ENCODE measurements at places on chromosomes 4 and X.

DNA sequence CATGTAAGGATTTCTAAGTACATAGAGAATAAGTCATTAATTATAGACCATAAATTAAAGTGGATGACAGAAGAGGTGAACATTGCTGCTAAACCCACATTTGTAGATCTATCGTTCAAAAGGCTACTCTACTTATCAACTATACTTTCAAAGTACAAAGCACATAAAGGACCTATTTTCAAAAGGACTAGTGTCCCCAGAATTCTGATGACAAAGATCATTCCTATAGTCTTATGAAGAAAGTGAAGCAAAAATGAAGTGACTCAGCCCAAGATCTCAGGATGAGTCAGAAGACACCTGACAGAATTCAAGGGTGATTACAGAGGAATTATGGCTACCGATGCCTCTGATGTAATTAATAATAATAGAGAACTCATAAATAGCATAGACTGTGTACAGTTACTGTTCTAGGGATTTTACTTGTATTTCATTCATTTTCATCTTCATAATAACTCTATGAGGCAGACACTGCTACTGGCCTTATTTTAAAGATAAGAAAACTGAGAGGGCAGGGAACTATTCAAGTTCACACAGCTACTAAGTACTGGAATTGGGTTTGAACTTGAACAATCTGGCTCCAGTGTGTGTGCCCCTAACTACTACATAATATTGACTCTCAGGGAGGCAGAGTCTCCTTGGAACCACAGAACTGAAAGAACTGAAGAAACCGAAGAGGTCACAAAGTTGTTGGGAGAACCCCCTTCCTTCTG, 17.1 kb downstream of the USP46 start:
- DNase-seq: no peak

DNA sequence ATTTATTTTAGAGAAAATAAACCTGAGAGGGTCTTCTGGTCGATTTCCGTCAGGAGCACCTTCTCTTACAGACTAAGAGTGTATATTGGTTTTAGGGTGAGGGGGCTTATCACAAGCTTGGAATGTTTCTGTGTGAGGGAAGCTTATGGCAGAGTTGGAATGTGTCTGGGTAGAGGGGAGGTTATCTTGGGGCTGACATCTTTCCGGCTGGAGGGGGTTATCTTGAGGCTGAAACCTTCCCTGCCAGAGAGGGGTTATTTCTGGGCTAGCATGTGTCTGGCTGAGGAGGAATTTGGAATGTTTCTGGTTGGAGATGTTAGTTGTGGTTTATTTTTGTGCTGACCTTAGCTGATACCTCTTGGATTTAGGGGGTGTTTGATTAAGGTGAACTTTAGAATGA, 1312.1 kb downstream of the ADGRL3 start:
- no peak for DNase-seq

DNA sequence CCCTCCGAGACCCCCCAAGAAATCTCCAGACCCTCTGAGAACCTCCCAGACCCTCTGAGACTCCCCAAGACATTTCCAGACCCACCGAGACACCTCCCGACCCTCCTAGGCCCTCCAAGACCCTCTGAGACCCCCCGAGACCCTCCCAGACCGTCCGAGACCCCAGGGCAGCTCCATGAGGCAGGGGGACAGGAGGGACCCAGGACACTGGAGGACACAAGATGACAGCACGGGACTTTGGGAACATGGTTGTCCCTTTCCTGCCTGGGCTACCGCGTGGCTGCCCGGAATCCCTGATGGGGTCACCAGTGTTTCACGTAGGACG, 10.3 kb downstream of the CTBP1 start:
- DNase-seq: no peak

DNA sequence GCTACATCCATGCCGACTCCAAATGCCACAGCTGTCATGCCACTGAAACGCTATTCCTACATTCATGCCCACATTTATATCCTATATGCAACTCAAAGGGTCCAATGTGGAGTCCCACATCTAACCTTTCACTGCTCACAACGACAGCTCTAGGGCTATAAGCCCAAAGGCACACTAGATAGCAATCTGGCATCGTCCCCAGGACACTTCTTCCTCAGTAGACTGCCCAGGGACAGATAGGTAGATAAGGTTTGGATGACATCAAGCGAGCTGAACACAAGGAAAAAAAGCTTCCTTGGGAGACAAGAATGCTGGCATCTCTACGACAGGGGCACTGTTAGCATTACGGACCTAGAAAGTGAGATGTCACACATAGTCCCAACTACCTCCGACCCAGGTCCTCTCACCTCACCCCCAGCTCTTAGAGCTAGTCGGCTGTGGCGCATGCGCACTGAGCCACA, 685 bp downstream of the RAB9B start:
- peak; percentile 27 for DNase-seq

DNA sequence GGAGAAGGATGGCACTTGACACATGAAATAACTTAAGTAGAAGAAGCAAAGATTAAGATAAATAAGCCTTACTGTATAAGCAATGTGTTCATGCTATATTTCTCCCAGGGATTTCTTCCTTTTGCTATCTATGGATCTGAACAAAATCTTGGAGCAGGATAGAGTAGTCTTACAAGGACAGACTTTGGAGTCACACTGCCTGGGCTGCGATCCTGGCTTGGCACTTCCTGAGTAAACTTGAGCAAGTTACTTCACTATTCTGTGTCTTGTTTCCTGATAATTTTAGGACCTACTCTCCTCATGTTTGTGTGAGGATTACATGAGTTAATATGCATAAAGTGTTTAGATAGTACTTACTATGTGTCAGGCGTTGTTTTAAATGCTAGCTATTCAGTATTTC, 340.0 kb upstream of the MAOA start:
- DNase-seq: no peak

- no peak for DNase-seq
Observed at GRCh38 chr4:3312362-3312761, 19.5 kb downstream of the RGS12 start.

GRCh38 chrX:65582450-65583082, 48.0 kb upstream of the LAS1L start:
- DNase-seq: no peak

DNA sequence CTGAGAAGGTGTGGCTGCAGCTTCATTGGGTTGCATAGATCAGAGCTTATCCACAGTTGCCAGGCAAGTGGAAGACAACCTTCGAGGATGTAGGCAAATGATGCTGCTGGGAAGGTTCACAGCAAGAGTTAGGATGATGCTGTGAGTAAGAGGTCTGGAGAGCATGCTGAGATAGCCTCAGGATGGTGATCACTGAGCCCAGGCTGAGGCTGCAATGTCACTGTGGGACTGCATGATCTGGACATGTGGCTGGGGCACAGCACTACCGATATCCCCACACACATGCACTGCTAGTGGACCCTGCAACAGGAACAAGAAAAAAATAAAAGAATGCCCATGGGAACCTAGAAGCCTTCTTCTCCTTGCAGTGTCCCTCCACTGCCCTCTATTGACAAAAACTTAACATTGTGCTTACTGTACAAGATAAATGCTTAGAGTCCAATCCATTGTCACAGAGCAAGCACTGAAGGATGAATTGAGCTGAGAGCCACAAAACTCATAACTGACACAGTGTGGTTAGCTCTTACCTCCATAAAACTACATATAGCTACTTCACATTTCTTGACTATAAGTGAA, 105.6 kb downstream of the CNKSR2 start:
- no peak for DNase-seq

DNA sequence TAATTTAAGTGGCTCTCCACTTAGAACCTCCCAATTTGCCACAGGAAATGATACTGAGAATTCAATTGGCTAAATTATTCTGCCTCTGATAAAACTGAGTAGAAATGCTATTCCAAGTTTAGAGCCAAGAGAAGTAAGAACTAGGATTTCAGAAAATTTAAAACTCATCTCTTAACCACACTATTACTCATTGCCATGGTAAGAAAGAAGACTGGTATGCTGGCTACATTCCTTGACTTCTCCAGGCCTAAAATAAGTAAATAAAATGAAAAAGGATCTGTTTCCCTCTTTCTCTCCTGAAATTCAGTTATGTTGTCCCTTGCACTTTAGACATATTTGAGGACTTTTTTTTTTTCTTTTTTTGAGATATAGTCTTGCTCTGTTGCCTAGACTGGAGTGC, 23.3 kb downstream of the ZNF280C start:
- DNase-seq: no peak

DNA sequence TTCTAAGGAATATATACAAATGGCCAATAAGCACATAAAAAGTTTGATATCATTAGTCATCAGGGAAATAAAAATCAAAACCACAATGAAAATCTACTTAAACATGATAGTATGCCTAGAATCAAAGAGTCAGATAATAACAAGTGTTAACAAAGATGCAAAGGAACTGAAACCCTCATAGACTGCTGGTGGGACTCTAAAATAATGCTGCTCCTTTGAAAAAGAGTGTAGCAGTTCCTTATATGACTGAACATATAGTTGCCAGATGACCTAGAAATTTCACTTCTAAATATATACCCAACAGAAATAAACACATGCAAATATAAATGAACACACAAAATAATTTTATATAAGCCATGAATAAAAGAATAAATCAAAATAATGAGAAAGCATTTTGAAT, 205.1 kb upstream of the CTSO start:
- no peak for DNase-seq

GRCh38 chr4:90922174-90922573, 795.0 kb downstream of the CCSER1 start:
- no peak for DNase-seq

DNA sequence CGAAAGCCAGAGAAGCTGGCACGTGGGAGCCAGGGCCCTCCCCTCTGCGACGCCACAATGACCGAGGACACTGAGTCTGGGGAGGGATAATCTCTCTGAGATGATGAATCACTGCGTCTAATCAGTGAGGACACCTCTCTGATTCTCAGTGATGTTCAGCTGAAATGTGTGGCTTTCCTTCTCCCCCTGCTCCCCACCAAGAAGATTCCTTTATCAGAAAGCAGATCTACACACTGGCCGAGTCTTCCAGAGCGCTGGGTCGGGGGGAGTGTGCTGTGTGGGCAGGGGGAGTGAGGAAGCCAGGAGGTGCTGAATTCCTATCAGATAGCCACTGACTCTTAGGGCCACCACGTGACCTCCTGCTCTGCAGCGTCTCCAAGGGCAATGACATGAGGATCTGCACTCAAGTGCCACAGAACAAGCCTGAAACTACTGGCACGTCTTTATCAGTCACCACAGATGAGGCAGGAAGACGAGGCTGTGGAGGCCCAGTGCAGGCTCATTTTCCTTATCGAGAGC, 89.2 kb downstream of the GATB start:
- no peak for DNase-seq

- no peak for DNase-seq
Observed at GRCh38 chrX:17829566-17829965, 31.5 kb downstream of the RAI2 start.

- DNase-seq: no peak
Observed at GRCh38 chr4:152951348-152951747, 15.2 kb downstream of the FHDC1 start.

- DNase-seq: no peak
Observed at GRCh38 chr4:151725087-151725486, 35.7 kb downstream of the GATB start.

DNA sequence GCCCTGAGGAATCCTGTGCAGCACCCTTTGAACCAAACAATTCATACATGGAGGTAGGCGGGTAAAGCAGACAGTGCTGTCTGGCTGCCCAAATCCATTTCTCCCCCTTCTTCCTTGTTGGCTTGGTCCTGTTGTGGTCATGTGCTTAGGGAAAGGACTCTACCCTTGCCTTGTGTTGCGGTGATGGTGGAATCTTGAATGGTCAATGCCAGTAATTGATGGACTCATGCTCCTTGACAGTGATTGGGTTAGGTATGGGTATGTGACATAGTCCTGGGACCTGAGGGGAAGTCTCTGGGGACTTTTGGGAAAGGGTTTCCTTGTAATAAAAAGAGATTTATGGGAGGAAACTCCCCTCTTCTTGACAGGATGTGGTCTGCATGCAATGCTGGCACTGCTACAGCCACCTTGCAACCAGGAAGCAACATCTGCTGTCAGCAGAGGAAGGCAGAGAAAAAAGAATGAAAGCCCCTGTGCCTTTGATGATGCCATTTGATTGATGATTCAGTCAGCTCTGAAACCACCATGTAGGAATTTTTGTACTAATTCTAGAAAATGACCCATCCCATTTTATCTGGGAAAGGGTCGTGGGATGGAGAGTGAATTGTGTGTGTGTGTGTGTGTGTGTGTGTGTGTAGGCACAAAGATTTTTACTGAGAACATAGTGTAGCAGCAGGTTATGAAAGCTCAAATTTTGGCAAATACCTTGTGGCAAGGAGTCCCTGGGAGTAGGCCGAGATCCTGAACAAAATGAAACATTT, 30.0 kb upstream of the HUWE1 start:
- DNase-seq: peak; percentile 5

DNA sequence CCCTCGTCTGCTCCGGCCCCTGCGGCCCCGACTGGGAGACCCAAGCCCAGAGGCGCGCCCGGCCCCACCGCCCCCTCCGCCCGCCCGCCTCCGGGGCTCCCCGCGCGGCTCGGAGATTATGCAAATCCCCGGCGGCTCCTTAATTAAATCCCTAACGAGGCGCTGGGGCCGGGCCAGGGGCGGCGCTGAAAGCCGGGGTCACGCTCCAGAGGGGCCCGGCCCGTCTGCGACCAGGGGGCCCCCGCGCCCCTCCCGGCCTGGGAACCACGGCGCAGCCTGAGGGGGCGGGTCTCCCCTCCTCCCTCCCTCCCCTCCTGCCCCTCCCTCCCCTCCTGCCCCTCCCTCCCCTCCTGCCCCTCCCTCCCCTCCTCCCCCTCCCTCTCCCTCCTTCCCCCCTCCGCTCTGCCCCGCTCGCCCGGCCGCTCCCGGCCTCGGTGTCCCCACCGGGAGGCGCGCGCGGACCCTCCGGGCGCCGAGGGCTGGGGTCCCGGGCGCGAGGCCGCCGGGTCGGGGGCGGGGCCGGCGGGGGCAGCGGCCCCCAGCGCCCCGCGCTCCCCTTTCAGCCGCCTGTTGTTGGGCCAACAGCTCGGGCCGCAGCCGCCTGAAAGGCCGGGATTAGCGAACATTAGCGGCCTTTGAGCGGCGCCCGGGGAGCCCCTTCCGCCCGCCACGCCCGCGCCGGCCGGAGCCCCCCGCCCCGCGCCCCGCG, 25.9 kb upstream of the FGFR3 start:
- DNase-seq: no peak

- DNase-seq: no peak
Observed at GRCh38 chr4:92357966-92358365, 54.2 kb downstream of the GRID2 start.

- DNase-seq: no peak
Observed at GRCh38 chrX:11566789-11567188, 98.9 kb downstream of the ARHGAP6 start.

Measured in activated CD8-positive, alpha-beta memory T cell treated with anti-CD3 and anti-CD28 coated beads for 1 hour (primary cell).